ENCODE measurements at places on chromosomes 7 and 10.
A peak's percentile ranks its signal among the peaks of the same experiment; 100 is the strongest.

GRCh38 chr10:70461397-70462348 is 16.9 kb upstream of the PALD1 start:
- H3K4me1 ChIP-seq = peaks cover 11% of the 10 kb centered on the region
- peaks cover 35% of the 10 kb centered on the region for H3K27me3 ChIP-seq
- DNase-seq = peak; percentile 35
- H3K27ac ChIP-seq = no peak overlapping the region

DNA sequence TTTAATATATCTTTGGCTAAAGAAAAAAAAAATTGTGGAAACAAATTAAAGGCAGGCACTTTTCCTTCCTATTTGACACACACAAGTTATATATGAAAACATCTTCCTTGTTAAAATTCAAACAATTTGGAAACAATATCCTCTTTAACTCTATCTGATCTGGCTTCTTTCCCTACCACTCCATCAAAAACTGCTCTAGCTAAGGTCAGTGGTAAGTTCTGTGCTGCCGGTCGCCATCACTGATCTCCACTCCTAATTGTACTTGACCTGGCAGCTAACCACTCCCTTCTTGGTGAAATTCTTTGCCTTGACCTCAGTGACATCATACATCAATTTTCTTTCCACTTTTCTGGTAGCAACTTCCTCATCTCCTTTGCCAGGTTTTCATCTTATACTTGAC is 47.9 kb upstream of the MRLN start:
- no peak overlapping the region for H3K27ac ChIP-seq
- no peaks in the 10 kb centered on the region for H3K4me1 ChIP-seq
- DNase-seq = no peak
- peaks cover 91% of the 10 kb centered on the region for H3K36me3 ChIP-seq
- no peaks in the 10 kb centered on the region for H3K27me3 ChIP-seq
- H3K4me3 ChIP-seq = no peak overlapping the region

DNA sequence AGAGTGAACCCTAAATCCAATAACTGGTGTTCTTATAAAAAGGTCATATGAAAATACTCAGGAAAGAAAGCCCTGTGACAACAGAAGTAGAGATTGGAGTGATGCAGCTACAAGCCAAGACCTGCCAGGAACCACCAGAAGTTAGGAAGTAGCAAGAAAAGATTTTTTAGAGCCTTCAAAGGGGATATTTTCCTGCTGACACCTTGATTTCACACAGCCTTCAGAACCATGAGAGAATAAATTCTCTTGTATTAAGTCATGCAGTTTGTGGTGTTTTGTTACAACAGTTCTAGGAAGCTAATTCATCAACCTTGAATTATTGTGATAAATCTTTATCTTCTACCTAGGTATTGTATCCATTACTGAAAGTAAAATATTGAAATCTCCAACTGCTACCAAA is 81.0 kb downstream of the HYCC1 start:
- H3K27me3 ChIP-seq = no peaks in the 10 kb centered on the region
- DNase-seq = no peak
- no peak overlapping the region for H3K4me3 ChIP-seq
- no peak overlapping the region for H3K27ac ChIP-seq
- H3K36me3 ChIP-seq = no peaks in the 10 kb centered on the region

DNA sequence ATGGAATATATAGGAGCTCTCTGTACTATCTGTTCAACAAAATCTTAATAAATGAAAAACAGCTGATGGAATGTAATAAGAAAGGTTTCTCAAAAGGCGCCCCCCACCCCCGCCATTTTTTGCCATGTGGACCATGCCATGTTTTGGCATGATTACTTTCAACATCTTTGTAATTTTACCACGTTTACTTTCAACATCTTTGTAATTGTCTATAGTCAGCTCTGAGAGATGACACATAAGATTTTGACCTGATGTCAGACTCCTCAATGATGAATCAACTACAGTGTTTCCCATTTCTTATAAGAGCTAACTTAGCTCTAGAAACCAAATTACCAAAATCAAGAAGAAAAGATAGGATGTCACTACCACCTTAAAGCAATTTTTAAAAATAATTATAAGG is 144.9 kb upstream of the AHR start:
- H3K4me3 ChIP-seq = no peak overlapping the region
- H3K36me3 ChIP-seq = no peaks in the 10 kb centered on the region
- H3K27ac ChIP-seq = peak overlapping the region; percentile 89
- H3K4me1 ChIP-seq = peaks cover 43% of the 10 kb centered on the region
- no peaks in the 10 kb centered on the region for H3K27me3 ChIP-seq

DNA sequence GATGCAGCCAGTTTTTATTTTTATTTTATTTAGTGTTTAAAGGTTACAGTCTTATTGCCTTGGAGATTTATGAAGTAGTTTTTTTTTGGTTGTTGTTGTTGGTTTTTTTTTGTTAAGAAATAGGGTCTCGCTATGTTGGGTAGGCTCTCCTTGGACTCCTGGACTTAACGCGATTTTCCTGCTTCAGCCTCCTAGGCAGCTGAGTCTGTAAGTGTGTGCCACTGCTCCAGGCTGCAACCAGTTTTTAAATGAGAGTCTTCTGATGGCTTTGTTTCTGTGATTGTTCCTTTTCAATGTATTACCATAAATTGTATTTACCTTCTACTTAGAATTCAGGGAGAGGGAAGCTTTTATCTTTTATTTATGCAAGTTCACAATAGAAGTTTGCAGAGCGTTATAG is 62.8 kb downstream of the BICC1 start:
- no peak overlapping the region for H3K27ac ChIP-seq
- DNase-seq = no peak
- H3K4me1 ChIP-seq = peaks cover 37% of the 10 kb centered on the region
- no peaks in the 10 kb centered on the region for H3K36me3 ChIP-seq

GRCh38 chr10:72242675-72243074 is 26.6 kb upstream of the ASCC1 start:
- no peak overlapping the region for H3K27ac ChIP-seq
- peaks cover 15% of the 10 kb centered on the region for H3K4me1 ChIP-seq

- no peak for DNase-seq
- H3K4me1 ChIP-seq = no peaks in the 10 kb centered on the region
- no peaks in the 10 kb centered on the region for H3K36me3 ChIP-seq
- no peaks in the 10 kb centered on the region for H3K27me3 ChIP-seq
- no peak overlapping the region for H3K27ac ChIP-seq
- H3K4me3 ChIP-seq = no peak overlapping the region
Observed at GRCh38 chr7:139011373-139011772, 24.5 kb downstream of the ZC3HAV1L start.

DNA sequence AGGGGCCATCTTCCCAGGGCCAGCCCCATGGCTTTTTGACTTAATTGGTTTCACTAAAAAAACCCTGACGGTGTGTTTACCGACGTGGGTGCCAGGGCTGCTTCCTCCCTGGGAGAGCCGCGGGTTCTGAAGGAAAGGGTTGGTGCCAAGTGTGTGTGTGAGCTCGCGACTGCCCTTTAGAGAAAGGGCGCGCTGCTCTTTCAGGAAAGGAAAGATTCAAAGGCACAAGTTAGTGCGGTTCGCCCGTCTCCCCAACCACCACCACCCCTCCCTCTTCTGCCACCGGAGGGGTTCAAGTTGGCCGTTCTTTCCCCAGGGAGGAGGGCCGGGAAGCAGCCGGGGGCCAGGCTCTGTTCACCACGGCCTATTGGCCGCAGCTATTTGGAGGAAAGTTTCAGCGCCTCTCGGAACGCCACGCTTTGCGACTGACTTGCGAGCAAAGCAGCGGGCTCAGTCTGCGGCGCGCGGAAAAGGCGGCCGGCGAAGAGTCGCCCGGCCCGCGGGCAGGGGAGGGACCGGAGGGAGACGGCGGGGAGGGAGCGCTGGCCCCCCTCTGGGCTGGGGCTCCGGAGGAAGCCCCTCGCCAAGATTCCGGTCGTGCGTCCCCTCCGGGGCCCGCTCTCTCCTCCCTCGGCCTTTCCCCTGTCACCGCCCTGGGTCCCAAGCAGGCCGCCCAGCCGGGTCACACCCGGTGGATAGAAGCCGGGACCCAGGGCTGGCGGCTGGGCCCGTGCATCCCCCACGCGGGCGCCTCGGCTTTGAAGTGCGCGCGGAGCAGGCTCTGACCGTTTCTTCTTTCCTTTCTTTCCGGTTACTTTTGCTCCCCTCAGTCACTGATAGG is 165.9 kb upstream of the PPP1R3A start:
- peaks cover 50% of the 10 kb centered on the region for H3K4me1 ChIP-seq
- no peaks in the 10 kb centered on the region for H3K36me3 ChIP-seq
- peak; percentile 12 for DNase-seq
- peaks cover 88% of the 10 kb centered on the region for H3K27me3 ChIP-seq
- H3K27ac ChIP-seq = no peak overlapping the region

DNA sequence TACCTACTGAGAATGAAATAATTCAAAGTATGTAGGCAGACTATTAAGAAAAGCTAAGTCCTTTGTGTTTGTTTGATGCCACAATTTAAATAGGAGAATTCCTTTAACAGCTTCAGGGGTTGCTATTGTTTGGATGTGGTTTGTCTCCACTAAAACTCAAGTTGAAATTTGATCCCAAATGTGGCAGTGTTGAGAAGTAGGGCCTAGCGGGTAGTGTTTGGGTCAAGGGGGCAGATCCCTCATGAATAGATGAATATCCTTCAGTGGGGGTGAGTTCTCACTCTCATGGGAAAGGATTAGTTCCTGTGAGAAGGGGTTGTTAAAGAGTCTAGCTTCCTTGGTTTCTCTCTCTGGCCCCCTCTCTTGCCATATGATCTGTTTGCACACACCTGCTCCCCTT is 97.0 kb downstream of the HGF start:
- no peak for DNase-seq
- no peaks in the 10 kb centered on the region for H3K27me3 ChIP-seq
- no peak overlapping the region for H3K27ac ChIP-seq
- H3K4me3 ChIP-seq = no peak overlapping the region
- peaks cover 11% of the 10 kb centered on the region for H3K4me1 ChIP-seq

- H3K27ac ChIP-seq = no peak overlapping the region
- H3K4me1 ChIP-seq = no peaks in the 10 kb centered on the region
- H3K27me3 ChIP-seq = peaks cover 9% of the 10 kb centered on the region
Observed at GRCh38 chr7:158953912-158954311, 97.6 kb downstream of the DYNC2I1 start.

DNA sequence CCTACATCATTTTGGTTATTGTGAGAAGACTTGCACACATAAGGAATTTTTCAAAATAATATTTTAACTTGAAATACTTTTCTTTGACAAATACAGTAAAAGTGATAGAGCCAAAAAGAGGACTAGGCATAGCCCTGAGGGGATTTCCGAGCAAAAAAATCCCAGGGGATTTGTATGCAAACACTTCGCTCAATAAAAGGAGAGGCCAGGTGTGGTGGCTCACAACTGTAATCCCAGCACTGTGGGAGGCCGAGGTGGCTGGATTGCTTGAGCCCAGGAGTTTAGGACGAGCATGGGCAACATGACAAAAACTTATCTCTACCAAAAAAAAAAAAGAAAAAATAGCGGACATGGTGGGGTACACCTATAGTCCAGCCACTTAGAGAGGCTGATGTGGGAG is 193.0 kb downstream of the PCDH15 start:
- H3K27me3 ChIP-seq = no peaks in the 10 kb centered on the region
- no peaks in the 10 kb centered on the region for H3K4me1 ChIP-seq
- no peaks in the 10 kb centered on the region for H3K36me3 ChIP-seq
- no peak for DNase-seq

DNA sequence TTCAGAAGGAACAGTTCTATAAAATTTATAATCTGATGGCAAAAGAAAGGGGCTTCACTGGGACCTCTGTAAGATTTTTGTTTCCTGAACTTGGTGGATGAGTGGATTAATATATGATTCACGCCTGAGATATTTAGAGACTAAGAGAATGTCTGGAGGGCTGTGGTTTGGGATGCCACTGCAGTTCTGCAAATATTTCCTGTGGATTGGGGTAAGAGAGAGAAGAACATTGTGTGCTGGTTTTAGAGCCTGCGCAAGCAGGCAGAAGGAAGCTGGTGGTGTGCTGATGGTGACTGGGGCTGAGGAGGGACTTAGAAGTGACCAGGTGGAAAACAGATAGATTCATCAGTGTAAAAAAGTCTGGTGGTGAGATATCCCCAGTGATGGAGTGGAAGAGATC is 87.0 kb downstream of the SUGCT start:
- no peak overlapping the region for H3K4me3 ChIP-seq
- no peak overlapping the region for H3K27ac ChIP-seq
- no peaks in the 10 kb centered on the region for H3K36me3 ChIP-seq

- H3K4me1 ChIP-seq = no peaks in the 10 kb centered on the region
- no peak for DNase-seq
- no peak overlapping the region for H3K27ac ChIP-seq
- no peak overlapping the region for H3K4me3 ChIP-seq
Observed at GRCh38 chr7:4566714-4567113, 115.4 kb upstream of the FOXK1 start.

DNA sequence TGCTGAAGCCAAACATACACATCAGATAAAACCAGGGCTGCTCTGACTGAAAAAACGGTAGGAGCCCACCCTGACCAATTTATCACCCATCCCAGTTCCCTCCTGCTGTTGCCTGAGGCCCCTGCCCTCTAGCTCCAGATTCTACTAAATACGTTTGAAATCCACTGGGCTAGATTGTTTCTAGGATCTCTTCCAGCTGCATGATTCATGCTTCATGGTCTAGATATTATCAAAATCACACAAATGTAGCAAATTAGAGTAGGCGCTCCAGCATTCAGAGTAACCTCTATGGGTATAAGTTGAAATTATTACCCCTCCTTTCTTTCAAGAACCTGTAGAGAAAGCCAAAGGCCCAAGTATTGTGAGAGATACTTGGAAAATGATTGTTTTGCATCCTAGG is 151.2 kb upstream of the FAM13C start:
- no peak overlapping the region for H3K27ac ChIP-seq
- H3K27me3 ChIP-seq = no peaks in the 10 kb centered on the region
- no peaks in the 10 kb centered on the region for H3K4me1 ChIP-seq
- DNase-seq = no peak
- H3K36me3 ChIP-seq = no peaks in the 10 kb centered on the region
- no peak overlapping the region for H3K4me3 ChIP-seq

DNA sequence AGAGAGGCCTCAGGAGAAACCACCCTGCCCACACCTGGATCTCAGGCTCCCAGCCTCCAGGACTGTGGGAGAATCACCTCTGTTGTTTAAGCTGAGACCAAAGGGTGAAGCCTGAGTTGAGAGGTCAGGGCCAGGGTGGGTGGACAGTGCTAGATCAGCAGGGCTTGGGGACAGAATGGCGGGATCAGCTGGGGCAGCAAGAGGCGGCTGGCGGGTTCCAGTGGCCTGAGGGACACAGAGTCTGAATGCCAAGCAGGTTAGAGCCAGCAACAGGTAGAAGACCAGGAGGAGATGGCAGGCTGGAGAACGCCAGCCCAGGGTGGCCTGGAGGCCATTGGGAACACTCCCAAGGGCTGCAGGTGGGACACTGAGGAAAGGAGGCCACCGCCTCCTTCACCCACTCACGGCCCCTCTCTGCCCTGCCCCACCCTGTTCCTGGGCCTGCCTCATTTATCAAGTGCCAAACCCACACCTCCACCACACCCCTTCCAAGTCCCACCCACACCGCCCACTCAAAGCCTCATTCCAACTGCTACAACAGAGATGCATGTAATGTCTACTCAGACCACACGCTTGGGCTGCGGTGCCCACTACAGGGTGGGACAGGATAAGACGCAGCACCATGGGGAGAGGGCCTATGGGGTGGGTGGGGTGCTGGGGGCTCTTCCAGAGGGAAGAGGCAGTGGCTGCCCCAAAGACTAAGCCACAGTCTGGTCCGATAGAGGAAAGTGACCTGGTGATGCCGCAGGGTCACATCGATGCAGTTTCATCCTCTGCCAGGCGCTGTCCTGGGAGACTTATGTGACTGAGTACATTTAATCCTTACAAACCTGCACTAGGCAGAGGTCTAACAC is 173.9 kb downstream of the TNS3 start:
- no peak for DNase-seq
- H3K4me3 ChIP-seq = no peak overlapping the region
- H3K36me3 ChIP-seq = peaks cover 78% of the 10 kb centered on the region
- no peaks in the 10 kb centered on the region for H3K4me1 ChIP-seq
